Osteocyte (in vitro differentiated cells): ENCODE measurements at places on chromosomes 12 and 14.

GRCh38 chr12:38934078-38934584, 28.7 kb upstream of the CPNE8 start:
- DNase-seq: no peak

DNA sequence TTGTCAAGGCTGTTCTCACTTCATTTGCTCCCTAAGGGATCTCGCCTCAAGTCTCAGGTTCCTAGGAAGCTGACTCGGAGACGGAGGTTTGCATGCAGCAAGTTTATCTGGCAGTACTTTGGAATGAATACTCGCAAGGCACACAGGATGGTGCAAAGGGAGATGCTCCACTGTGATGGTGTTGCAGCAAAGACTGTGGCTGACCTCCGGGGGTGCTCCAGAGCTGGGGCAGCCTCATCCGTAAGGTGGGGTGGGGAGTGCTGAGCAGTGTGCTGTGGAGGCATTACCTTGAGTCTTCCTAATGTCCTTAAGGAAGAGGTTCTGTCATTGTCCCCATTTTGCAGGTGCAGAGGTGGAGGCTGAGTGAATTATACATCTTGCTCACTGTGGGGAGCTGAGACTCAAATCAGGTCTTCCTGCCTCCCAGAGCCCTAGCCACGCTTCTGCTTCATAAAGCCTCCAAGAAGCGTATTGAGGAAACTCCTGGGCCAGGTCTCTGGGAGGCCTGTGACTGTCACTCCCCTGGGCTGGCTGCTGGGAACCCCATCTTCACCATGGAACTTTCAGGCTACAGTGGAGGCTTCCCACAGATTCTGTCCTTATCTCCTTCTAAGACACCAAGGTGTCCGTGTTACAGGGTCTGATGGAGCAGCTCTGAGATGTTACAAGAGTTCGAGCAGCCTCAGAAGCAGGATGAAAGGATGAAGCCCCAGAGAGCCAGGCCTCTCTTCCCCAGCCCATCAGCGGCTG, 39.5 kb downstream of the GALNT16 start:
- DNase-seq: no peak

DNA sequence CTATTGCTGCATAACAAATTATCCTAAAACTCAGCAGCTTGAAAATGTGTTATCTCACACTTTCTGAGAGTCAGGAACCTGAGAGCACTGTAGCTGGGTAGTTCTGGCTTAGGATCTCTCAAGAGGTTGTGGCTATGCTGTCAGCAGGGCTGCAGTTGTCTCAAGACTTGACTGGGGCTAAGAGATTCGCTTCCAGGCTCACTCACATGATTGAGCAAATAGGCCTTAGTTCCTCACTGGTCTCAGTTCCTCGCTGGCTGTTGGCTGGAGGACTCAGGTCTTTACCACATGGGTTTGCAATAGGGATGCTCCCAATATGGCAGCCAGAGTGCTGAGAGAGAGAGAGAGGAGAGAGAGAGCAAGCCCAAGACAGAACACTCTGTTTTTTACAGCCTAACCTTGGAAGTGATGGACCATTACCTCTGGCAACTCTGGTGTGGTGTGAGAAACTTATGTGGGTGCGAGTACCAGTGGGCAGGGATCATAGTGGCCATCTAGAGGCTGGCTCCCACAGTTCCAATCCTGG, 15.9 kb upstream of the DHRS2 start:
- no peak for DNase-seq

- DNase-seq: peak; percentile 89
These were observed at the start of gene ASIC1 for GRCh38 chr12:50057000-50057841. TSS of gene ASIC1 (plus strand) at chr12:50057596. CDS start at chr12:50058767, 1,171 bp downstream.

DNA sequence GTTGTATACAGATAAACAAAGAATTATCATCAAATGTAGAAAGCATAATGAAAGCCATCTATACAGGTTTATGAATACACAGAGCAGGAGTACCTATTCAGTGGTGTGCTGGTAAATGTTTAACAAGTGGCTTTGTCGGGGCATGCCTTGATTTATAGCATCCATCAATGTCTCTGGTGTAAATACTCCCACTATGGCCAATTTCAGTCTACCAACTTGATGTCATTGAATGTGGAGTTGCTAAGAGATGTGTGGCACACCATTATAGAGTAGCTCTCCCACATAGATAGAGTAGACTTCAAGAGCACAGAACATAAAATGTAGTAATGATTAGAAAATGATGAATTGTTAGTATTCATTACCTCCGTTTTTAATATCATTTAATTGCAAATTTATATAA, 9.3 kb downstream of the GRIP1 start:
- DNase-seq: no peak

DNA sequence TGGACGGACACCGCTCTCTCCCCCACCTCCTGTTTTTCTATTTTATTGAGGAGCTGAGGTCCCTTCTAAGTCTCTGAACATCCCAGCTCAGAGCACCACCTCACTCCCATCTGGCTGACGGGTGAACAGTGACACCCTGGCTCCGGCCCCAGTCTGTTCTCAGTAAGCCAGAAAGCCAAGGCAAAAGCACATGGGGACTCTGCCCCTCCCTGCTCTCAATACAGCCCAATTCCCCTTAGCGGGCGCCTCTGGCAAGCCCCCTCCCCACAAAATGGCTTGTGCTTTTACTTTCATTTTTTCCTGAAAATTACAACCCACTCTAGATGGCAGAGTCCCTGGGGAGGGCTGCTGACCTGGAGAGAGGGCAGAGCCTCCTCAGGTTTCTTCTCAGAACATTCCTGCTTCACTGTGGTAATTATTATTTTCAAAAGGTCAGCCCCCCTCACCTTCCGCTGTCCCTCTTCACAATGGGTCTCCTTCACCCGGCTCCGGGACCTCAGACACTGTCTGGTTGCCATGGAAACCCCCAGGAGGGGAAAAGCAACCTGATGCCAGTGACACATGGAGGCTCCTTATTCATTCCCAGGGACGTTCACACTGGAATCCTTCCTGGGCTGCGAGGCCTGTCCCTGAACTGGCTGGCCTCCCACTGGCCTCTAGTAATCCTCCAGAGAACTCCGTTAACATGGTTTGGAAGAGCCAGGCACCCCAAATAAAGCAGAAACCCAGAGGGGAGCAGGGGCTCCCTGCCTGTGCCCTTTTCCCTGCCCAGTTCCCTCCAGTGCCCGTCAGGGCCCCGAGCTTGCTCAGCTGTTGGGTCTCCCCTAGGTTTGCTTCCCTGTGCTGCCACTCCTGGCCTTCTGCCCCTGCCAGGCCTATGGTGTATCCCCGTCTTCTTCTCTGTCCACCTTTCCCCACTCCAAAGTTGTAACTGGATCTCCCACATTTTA, 15.9 kb downstream of the COL2A1 start:
- DNase-seq: no peak

- DNase-seq: no peak
These were observed 469.8 kb downstream of the FOXG1 start for GRCh38 chr14:29236401-29236800.

DNA sequence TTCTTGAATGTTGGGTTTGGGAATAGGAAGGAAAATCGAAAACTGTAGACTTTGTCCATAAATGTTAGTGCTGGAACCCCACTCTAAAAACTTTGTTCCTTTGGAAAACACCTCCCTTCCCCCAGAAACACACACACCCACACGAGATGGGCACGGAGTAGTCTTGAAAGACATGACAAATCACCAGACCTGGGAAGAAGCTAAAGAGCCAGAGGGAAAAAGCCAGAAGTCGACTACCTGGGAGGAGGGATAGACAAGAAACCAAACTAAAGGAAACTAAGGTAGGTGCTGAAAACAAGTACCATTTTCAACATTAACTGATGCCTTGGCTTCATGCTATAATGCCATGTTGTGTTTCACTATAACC, 925 bp upstream of the NANOG start:
- no peak for DNase-seq

DNA sequence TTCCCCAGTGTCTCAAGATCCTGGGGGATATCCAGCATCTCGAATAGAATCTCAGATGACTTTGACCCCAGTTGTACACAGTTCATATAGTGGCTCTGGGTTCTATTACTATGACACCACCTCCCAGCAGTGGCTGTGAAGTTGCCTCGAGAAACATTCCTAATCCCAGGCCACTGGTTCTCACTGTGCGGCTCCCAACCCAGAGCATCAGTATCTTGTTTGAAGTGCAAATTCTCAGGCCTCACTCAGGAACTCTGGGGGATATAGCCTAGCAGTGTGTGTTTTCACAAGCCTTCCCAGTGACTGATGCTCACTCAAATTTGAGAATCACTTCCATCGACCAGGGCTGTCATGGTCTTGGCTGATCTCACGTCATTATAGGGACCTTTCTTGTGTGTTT, 69.3 kb upstream of the IGF1 start:
- no peak for DNase-seq

GRCh38 chr12:101951002-101951670, 73.8 kb downstream of the DRAM1 start:
- DNase-seq: no peak

- DNase-seq: no peak
These were observed 1.4 kb downstream of the MAP3K9 start for GRCh38 chr14:70807898-70808415.

DNA sequence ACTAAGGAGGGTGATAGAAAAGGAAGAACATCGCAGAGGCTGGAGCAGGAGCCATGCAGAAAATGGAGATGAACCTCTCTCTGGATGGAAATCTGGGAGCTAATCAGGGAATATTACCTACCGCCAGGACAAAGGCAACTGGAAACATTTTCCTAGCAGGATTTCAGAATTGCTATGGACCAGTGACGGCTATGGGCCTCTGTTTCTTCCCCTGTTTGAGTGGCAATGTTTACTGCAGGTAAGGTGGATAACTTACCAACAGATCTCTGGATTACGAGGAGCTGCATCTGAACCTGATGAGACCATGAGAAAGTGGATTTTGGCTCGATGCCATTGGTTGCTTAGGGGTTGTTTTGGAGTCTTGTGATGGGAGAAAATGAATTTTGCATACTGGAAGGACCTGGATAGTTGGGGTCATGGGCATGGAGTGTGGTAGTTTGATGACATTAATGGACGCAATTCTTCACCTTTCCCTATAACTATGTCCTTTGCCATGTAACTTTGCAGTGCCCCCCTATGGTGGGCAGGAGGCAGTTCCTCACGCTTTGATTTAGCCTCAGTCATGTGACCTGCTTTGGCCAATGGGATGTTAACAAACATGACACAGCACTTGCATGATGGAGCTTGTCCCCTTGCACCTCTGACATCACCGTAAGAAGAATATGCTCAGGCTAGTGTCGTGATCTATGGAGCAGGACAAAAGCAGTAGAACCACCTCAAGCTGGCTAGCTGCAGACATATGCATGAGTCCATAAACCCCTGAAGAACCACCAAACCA, 51.1 kb downstream of the CALM1 start:
- DNase-seq: no peak

- DNase-seq: no peak
These were observed 7.0 kb upstream of the UBC start for GRCh38 chr12:124921200-124922031.

GRCh38 chr14:22509751-22510300, 79.2 kb downstream of the DAD1 start:
- DNase-seq: no peak

- no peak for DNase-seq
These were observed 134.2 kb downstream of the DICER1 start for GRCh38 chr14:95023115-95023514.

- no peak for DNase-seq
These were observed 1.3 kb downstream of the TRIM9 start for GRCh38 chr14:51093371-51094281.

DNA sequence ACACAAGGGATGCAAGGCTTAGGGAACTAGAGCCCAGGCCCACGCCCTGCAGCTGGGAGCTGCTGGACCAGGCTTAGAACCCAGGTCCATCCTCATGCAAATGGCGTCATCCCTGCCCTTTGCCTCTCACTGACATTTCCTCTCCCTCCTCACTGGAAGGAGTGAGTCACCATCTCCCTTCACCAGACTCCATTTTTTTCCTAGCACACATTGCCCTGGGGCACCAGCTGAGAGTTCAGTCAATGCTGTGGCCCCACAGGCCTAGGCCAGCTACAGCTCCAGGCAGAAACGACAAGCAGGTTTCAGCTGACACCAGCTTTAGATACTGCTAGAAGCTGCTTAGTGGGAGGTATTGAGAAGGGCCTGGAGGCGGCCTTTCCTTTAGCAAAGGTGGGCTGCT, 98.9 kb downstream of the RIMBP2 start:
- no peak for DNase-seq

GRCh38 chr14:27242874-27243273, 645.0 kb upstream of the NOVA1 start:
- DNase-seq: no peak

DNA sequence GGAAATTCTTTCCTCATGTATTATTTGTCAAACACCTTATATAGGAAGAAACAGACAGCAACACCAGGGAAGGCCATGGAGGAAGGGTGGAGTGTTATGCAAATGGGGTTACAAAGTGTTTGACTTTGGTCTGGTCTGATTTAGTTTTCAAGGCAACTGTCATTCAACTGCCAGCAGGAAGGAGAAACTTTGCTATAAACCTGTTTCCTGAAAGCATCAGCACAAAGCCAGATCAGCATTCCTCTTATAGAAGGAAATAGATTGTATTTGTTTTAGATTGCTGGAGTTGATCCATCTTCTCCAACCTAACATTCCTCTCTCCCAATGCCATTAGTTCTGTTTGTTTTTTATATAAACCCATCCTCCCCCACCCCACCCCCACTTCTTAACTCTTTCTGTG, 65.7 kb downstream of the STAB2 start:
- DNase-seq: no peak

- no peak for DNase-seq
These were observed 26.8 kb downstream of the NAA30 start for GRCh38 chr14:57417228-57417627.

- DNase-seq: no peak
These were observed 2.3 kb upstream of the AGAP2 start for GRCh38 chr12:57740656-57741412.

- no peak for DNase-seq
These were observed 17.9 kb downstream of the WASHC3 start for GRCh38 chr12:102043928-102044327.

- no peak for DNase-seq
These were observed 145.4 kb downstream of the TMTC2 start for GRCh38 chr12:82832096-82832495.

DNA sequence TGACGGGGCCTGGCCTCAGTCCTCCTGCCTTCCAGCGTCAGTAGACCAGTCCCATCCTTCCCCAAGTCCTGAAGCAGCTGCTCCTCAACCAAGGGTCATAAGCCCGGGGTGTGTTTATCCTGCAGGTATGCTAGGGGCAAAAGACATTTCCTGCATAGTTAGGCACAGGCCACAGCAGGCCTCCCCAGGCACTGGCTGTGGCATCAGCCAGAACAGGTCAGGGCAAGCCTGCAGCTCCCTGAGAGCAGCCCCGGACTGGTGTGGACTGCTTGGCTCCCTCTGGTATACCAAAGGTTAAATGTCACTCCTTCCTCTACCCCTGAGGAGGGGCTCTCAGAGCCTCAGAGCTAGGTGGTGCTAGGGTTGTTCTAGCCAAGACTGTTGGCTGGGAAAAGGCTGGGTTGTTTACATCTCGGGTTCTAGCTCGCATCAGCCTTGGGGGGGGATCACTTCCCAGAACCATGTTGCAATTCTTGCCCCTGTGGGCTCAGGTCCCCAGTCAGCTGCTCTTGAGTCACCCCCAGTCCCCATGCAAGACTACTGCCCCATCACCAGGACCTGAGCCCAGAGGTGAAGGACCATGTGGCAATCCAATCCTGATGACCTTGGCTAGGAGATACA, 2.9 kb downstream of the MMP14 start:
- no peak for DNase-seq
